ENCODE measurements at places on chromosomes 6 and 20.
A peak's percentile ranks its signal among the peaks of the same experiment; 100 is the strongest.

DNA sequence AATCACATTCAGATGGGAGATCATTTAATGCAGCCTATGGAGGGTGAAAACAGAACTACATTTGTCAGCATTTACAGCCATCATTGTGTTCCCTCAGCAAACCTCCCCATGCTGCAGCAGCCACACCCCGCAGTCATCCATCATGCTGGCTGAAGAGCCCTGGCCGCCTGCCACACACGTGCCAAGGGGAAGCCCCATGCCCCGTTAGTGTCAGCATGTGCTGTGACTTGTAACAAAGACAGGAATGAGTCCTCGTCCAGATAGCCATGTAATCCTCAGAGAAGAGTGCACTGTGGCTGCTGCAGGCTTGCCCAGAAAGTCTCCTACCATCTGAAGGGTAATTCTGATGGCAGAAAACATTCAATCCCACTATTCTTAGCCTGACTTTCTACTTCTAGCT, 1097.8 kb downstream of the KIF16B start:
- no peak for DNase-seq

- no peak for DNase-seq
These were observed 120.0 kb downstream of the GRM4 start for GRCh38 chr6:34025861-34026260.

GRCh38 chr20:23155141-23155590, 69.0 kb upstream of the CD93 start:
- DNase-seq: no peak

DNA sequence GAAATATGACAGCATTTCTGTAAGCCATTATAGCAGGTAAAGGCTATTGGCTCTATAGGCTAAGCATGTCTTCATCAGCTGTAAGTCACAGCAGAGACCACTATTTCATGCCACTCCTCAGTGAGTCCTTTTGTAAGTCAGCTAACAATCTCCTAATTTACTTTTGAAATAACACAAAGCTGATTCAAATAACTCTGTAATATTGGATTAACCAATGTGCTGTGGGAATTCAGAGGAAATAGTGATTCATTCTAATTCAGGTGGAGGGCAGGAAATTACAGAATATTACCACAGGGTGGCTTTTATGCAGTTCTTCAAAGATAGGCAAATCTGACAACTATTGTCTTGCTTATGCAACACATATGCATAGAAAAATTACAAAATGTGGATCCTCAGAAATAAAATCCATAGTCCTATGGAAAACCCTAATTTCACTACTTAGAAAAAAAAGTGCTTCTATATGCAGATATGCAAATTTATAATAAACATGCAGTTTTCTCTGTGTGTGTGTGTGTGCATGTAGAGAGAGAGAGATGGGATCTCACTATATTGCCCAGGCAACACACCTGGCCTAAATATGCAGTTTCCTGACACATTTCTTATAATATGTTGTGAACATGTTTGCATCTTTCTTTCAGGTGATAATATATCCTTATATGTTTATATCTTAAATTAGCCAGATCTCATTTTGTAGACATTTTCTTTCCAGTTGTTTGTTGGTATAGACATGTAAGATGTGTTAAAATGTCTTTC, 4.8 kb upstream of the SMIM28 start:
- DNase-seq: no peak

DNA sequence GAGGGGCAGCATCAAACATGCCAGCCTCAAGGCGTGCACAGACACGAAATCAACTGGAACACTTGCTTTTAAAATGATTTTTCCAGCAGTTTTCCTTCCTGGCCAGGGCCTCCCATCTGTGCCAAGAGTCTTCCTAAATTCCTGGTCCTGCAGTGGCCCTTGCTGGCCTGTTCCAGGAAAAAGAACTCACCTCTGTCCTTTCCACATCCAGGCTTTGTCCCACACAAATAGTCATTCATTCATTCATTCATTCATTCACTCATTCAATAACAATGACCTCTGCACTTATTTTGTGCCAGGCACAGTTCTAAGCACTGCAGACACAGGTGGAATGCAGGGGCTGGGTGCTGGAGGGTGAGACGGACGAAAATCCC, 89.0 kb upstream of the CCDC167 start:
- no peak for DNase-seq

DNA sequence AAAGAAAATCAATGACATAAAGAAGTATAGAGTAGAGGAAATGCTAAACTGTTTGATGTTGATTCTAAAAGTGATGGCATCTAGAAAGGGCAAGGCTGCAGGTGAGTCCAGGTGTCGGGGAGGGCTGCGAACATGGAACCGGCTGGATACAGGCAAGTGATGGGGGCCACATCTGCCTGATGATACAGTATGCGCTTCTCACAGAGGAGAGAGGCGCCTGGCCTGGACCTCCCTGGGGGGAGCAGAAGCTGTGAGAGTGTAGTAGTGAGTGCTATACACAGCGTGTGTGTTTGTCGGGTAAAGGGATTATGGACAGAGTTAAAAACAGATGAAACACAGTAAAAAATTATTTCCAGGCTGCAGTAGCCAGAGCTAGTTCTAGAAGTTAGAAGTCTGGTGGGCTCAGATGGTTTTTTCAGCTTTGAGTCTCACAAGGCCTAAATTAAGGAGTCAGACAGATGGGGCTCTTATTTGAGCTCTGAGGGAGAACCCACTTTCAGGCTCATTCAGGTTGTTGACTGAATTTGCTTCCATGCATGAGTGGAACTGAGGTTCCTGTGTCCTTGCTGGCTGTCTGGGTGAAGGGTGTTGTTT, 195.8 kb upstream of the ARG1 start:
- DNase-seq: no peak

- no peak for DNase-seq
These were observed 62.9 kb upstream of the PIM1 start for GRCh38 chr6:37106982-37107491.

- DNase-seq: peak; percentile 73
These were observed 233.4 kb downstream of the CD109 start for GRCh38 chr6:73929405-73929804.

DNA sequence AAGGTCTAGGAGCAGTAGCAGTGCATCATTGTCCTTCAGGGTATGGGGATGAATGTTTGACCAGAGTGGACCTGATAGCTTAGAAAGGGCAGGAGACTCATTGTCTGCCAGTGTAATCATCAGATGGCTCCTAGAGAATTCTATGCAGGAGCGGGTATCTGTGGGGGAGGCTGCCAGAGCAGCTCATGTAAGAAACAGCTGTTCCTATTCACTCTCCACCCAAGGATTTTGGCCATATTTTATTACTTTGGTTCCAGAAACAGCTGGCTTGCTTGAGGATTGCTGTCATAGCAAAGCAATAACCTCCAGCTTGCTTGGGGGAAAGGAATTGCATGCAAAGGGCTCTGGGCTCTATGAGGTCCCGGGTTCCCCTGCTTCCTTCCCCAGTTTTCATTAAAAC, 44.1 kb downstream of the RALY start:
- DNase-seq: no peak

DNA sequence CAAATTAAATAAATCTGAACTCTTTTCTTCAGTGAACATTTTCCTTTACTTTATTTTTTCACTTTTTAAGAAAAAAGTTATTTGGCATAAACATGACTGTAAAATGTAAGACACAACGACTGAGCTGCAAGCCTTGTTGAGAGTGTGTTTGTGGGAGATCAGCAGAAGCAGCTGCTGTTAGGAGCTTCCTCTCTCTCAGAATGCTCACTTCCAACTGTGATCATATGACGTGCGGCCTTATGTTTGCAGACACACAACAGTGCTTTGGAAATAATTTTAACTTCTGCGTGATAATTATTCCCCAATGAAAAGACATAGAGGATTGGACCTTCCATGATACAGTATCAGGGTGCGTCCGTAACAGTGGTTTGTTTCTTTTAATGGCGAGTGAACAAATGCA, 104.0 kb downstream of the ARHGAP18 start:
- DNase-seq: no peak

Data from epithelial cell of prostate (primary cell).